Activated CD4-positive, alpha-beta memory T cell treated with anti-CD3 and anti-CD28 coated beads, Interleukin-2, amount 10 ng/mL, durations not matched to agents 7 days and 5 days (primary cell): ENCODE measurements at places on chromosomes 2 and 18. TPM values are rescaled to one million over a fixed set of nuclear protein-coding genes. Genes with fewer than 3 reads are reported as not detected.
A peak's percentile ranks its signal among the peaks of the same experiment; 100 is the strongest.

SCG2 gene
- total RNA-seq: not detected

MARCO gene
- not detected for total RNA-seq

CCDC85A gene
- total RNA-seq: not detected

- DNase-seq: no peak
Measured at GRCh38 chr2:171788316-171788993, 101.2 kb downstream of the DYNC1I2 start.

DNA sequence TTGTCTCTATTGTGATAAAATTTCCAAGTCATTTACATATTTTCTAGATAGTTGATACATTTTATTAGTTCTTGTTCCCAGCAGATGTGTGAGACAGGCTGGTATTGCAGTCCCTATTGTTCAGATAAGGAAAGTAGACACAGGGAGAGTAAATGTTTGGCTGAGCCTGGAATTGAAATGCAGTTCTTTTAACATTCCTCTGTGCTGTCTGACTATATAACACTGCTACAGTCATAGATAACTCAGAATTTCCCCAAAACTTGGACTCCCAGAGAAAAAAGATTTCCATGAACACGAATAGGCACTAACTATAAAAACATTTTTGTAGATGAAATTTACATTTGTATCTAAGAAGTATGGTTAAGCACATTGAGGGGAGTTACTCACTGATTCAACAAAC lies 71.4 kb downstream of the PLCL1 start:
- no peak for DNase-seq

GRCh38 chr18:36757991-36758390 lies 70.8 kb downstream of the TPGS2 start:
- DNase-seq: no peak

DNA sequence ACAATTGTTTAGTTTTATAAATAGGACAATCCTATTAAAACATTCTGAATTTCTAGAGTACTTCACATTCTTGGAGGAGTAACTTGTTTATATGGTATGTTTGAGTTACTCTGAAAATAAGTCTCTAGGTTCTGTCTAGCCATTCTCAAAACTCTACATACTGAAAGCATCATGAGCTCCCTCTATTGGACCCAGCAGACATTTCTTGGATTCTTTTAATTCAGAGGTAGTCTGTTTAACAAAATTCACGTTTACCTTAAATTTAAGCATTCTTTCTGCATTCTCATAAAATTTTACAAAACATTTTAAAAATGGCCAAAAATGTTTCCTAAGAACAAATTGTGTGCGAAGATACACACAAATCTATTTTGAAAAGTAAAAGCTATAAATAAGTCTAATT lies 15.3 kb downstream of the SP9 start:
- no peak for DNase-seq

DNA sequence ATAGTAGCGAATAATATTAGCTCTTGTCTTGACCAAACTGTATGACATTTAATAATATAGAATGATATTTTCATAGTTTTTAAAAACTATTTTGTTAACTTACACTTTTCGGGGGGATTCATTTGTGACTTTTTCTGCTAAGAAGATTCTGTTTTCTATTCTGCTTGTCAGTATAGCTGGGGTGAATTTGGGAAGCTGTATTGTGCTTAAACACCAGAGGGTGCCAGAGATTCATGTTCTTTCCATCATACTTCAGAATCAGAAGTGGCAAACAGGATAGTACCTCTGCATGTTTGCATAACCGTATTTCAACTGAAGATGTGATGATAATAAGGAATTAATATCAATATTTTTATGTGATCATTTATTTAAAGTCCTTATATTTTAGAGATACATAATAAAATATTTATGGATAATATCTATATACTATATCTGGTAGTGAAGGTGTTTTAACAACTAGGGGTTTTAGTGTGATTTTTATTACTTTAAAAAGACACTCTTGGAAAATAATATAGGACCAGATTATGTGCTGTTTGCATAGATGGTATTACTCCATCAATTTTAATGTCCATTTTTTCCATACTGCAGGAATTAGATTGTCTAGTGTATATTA lies 81.0 kb downstream of the TAF4B start:
- DNase-seq: no peak

DNA sequence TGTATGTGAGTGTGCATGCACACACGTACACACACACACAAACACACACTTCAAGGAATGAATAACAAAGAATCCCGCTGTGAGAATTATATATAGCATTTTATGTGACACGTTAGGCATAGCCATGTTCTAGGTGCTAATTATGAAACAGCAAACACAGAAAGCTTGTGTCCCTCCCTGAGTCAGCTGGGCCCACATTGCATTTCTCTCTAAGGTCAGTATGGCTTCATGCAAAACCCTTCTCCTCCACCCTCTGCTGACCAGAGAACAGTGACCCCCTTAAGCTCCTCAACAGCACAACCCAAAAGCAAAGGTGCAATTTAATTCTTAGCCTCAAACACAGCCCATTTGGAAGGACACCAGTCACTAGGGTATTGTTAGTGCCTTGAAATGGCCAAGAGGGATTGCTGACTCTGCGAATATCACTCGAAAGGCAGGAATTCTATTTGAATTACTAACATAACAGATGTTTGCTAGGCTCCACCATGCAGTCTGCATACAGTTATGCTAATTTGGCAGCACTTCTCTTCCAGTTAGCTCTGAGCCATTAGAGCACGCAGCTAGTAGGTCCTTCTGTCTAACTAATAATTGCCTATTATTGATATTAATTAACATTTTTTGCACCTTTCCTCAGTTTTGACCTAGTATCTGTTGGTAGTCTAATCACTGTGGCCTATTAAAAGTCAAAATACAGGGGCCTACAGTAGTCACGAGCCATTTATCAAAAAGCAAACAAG lies 149.0 kb downstream of the LNPK start:
- DNase-seq: no peak

- DNase-seq: no peak
Measured at GRCh38 chr2:133365117-133365516, 203.1 kb downstream of the NCKAP5 start.

DNA sequence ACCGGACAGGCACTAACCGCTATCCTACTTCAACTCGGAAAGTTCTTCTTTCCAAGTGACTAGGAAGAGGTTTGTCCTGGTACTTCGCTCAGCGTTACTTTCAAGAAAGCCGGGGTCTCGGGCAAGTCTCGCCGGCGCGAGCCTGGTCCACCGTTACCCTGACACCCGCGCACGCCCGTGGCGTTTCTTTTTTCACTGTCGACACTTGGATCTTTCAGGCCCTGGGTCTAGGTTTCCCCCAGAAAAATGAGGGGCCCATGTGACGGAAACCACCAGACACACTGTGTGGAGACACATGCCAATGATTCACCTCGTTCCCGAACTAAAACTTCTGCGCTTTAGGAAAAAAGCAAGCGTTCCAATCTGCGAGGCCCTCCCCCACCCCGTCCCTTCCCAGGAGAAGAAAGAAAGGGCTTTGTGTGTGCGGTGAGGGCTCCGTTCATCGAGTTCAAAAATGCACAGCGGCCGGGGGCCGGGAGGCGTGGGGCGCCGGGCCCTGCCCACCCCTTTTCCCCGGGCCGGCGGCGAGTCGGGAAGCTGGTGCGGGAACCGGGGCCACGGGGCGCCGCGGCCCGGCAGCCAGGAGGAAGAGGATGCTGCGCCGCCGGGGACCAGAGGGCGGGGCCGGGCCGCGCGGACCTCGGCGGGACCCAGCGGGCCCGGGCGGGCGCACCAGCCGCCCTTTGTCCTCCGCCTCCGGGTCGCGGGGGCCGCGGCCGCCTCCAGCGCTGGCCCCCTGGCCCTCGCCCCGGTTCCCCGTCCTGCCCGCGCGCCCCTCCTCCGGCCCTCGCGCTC lies 2.6 kb downstream of the ZNF521 start:
- no peak for DNase-seq

- DNase-seq: no peak
Measured at GRCh38 chr2:186379052-186379451, 107.0 kb upstream of the ZC3H15 start.

DNA sequence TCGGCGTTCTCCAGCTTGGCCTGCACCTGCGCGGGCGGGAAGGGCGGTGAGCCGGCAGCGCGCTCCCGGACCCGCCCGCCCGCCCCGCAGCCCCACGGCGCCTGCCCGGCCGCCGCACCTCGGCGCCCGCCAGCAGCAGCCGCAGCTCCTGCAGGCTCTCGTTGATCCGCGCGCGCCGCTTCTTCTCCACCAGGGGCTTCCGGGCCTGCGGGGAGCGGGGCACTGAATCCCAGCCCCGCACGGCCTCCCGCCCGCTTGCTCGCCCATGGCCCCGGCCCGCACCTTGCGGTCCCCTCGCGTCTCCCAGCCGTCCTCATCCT lies 335 bp downstream of the HES6 start:
- no peak for DNase-seq

DNA sequence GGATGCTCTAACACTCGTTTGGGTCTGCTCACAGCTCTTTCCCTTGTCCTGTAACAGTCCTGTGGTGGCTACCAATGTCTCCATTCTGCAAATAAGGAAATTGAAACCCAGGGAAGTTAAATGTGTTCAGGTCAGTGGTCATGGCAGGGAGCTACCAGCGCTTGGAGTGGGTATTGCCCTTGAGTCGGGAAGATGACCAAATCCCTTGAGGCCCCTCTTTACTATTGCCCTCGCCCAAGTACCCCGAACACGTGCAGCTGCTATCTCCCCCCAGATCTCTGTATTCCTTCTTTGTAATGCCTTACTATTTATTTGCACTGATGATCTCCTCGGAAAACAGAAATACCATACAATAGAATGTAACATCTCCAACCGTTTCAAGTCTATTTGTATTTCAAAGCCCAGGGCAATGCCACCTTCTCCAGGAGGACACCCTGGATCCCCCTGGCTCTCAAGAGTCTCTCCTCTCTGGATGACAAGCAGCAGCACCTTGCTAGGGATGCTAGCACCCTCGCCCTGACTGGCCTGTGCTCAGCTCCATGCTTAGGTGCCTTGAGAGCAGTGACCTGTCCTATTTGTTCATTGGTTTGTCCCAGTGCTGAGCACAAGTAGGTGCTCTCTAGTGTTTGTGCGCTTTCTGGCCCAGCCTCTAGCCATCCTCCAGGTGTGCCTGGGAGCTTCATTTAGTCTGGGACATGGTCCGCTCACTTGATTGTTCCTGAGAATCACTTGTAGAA lies 15.1 kb downstream of the DYSF start:
- DNase-seq: no peak

DNA sequence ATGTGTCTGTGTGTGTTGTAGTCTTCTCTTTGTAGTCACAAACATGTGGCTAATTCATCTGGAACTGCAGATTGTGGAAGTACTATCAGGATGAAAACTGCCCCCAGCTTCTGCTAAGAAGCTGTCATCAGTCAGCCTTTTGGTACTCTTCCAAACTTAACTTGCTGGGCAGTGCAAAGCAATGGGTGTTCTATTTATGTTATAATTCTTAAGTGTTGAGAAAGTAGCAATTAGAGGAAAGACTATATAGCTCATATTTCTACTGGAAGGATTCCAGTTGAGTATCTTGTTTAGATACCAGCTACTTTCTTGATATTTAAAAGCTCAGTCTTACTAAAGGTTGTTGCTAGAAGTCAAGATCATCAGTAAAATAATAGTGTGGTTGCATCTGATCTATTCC lies 52.1 kb downstream of the SLC38A11 start:
- DNase-seq: no peak

GRCh38 chr2:206275312-206276055 lies 1.0 kb downstream of the ZDBF2 start:
- peak; percentile 31 for DNase-seq

GRCh38 chr2:56100791-56101312 lies 82.9 kb upstream of the CCDC85A start:
- no peak for DNase-seq
